ENCODE measurements at places on chromosomes 13 and 19.

DNA sequence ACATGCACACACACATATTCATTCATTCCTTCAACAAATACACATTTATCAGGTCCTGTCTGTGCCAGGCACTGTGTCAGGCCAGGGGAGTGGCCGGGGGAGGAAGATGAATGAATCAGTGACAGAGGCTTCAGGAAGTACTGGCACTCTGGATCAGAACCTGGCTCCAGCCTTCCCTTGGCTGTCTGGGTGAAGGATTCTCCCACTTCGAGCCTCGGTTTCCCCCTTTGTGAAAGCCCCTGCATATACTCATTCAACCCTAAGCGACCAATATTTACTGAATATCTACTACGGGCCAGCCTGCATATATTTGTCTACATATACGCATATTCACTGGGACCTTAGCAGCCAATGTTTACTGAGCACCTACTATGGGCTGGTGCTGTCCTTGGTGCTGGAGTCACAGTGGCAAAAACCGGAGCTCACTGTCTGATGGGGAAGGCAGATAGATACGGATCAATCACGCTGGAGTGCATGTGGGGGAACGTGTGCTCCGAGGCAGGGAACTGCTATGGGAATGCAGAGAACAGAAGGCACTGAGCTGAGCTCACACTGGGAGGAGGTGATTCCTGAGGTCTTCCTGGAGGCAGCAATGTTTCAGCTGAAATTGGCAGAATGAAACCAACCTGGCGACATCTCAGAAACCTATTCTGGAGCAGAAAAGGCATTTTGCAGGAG lies 636 bp upstream of the ZNF579 start:
- DNase-seq, result no peak

- DNase-seq, result peak; percentile 70
Observed at GRCh38 chr19:34963573-34964406, at the start of gene ZNF792. TSS of gene ZNF792 (minus strand) at chr19:34964229. CDS start at chr19:34963662, 567 bp downstream.

DNA sequence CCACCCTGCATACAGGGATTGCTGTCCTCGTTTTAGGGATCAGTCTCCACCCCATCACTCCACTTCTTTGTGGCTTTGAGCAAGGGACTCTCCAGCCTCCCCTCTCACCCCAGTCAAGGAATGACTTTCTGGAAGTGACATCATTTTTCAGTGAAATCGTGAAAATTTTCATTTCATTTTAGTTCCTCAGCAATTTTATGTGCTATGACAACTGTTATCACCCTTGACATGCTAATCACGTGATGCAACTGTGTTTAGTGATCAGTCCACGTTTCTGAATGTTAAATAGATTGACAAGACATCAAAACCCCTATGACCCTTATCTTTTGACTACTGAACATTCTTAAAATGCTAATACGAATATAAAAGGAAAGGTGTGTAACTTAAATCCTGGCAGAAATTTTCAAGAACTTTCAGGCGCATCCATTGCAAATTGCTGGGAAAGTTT lies 8.0 kb downstream of the C19orf81 start:
- DNase-seq, result no peak

DNA sequence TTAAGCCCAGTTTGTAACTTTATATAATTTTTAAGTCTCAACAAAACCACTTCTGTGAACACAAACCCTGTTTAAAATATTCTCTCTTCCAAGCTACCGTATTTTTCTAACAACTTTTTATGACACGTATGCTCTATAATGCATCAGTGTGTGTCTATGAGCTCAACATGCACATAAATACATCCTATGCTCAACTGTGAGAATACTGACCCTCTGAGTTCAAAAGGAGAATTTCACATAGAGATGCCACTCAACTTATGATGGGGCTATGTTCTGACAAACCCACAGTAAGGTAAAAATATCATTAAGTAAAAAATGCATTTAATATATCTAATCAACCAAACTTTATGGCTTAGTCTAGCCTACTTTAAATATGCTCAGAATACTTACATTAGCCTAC lies 1139.7 kb upstream of the SPRY2 start:
- no peak for DNase-seq

- DNase-seq, result no peak
Observed at GRCh38 chr13:94987081-94987480, 274.7 kb upstream of the SOX21 start.
